HCEC 1CT (cell line): ENCODE measurements at places on chromosomes 11 and 22.

DNA sequence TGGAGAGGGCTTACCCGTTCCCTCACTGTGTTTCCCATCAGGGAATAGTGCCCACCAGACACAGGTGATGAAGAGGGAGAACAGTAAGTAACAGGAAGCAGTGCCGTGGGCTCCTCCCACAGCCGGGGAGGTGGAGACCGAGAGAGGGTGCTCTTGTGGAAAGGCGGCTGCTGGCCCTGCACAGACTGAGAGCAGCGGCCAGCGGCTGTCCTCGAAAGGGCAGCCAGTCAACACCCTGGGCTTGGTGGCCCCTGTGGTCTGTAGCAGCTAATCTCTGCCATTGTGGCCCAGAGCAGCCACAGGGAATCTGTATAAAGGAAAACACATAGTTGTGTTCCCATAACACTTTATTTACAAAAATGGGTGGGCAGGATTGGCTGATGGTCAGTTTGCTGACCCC, 121.9 kb downstream of the TBC1D22A start:
- DNase-seq: no peak

- no peak for DNase-seq
Measured at GRCh38 chr22:29936186-29936585, 53.2 kb downstream of the MTMR3 start.

DNA sequence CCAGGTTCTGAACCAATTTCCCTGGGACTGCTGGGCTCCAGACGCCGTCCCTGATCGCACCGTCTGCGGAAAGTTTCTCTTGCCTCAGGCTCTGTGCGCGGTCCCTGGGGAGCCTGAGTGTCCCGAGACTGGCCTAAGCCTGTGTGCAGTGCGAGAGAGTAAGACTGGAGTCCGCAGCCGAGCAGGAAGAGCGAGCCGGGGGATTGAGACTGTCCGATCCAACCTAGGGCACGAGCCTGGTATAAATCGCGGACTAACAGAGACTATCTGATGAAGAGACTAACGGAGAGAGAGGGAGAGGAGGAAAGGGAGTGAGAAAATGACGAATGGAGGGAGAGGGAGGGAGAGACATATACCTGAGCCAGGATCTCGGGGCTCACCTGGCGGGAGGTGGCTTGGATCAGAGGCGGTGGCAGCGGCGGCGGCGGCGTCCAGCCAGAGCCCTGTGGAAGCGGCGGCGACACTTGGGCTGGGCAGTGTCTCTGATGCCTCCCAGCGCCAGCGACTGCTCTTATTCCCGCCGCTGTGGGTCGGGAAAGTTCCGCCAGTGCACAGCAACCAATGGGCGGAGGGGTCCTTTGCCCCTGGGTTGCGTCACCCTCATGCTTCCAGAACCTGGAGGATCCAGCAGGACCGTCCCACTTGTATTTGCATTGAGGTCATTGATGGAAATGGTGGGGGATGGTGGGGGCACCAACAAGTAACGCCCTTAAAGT, at the start of gene CALCA:
Gene CALCA (minus strand): TSS at position 487 of the 716 bp plus-strand sequence. CDS start 1,159 bp downstream, outside the sequence.
- no peak for DNase-seq

- DNase-seq: no peak
Measured at GRCh38 chr22:17984114-17984513, 40.2 kb downstream of the MICAL3 start.

GRCh38 chr11:109423466-109424190, 1.6 kb downstream of the C11orf87 start:
- DNase-seq: no peak

DNA sequence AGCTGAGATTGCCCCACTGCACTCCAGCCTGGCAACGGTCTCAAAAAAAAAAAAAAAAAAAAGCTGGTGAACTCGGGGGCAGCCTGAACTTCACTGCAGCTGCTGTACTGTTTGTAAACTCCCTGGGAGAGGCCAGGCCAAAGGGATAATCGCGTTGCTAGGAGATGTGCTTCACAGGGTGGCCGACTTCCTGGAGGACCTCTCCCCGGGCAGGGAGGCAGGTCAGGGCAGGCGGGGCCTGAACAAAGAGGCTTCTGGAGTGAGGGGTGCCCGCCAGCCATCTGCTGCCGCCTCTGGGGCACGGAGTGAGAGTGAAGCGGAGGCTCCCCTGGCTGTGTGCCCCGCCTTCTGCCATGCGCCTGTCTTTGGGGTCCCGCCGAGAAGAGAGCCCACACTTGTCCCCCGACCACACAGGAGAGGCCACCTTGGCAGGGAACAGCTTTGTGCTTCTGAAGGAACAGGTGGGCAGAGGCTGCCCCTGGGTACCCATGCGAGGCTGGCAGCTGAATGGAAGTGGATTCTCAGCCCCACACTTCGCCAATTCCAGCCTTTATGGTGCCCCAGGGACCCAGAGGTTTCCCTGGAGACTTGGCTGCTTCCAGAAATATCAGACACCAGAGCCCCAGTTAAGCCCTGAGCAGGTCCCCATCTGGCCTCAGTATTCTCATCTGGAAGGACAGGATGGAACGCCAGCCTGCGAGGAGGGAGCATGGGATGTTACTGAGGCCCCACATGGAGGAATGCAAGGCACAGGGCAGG, 29.6 kb downstream of the TMEM184B start:
- no peak for DNase-seq

DNA sequence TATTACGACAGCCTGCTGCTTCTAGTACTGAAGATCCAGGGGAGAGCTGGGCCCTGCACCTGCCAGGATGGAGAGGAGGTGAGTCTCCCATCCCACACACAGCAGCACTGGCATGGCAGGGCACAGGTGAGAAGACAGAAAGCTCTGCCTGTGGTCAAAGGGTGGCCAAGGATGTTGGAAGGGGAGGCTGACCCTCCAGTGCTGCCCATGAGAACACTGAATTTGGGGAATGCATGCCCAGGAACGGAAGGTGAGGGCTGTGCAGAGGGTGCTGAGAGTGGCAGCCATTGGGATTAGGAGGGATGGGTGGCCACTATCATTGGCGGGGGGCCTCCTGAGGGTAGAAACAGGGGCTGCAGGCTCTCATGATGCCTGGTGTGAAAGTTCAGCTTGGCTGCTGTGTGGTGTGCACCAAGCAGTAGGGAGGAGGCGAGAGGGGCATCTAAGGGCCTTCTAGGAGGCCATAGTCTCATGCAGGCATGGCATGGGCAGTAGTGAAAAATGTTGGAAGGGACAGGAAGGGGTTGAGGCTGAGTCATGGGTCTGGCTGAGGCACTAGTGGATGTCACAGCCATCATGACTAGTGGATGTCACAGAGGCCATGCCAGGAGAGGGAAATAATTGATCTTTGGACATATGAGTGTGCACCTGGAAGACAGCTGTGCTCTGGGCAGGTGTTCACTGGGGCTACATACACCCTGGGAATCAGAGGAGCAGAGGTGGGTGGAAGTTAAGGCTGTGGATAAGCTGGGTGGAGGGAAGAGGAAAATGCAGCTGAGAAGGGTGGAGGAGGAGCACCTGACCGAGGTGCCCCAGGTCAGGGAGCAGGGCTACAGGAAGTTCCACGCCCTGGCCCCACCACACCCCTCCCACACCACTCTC, 2.5 kb upstream of the LRRC74B start:
- DNase-seq: no peak

DNA sequence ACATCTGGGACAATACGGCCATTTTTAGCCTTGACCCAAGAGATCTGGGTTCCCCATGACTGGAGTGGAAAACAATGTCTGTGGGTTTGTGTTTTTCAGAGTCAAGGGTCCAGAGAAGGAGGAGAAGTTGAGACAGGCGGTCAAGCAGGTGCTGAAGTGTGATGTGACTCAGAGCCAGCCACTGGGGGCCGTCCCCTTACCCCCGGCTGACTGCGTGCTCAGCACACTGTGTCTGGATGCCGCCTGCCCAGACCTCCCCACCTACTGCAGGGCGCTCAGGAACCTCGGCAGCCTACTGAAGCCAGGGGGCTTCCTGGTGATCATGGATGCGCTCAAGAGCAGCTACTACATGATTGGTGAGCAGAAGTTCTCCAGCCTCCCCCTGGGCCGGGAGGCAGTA, 15.7 kb downstream of the NNMT start:
- no peak for DNase-seq

GRCh38 chr11:114705280-114706024, 27.1 kb downstream of the NXPE2 start:
- DNase-seq: no peak

- DNase-seq: no peak
Measured at GRCh38 chr22:50226875-50227165, 18.0 kb downstream of the TUBGCP6 start.

GRCh38 chr11:120168108-120168959, 30.4 kb upstream of the TRIM29 start:
- no peak for DNase-seq

GRCh38 chr11:31247321-31247720, 122.2 kb downstream of the DCDC1 start:
- DNase-seq: no peak

- DNase-seq: no peak
Measured at GRCh38 chr11:130881475-130882137, 34.7 kb downstream of the SNX19 start.

DNA sequence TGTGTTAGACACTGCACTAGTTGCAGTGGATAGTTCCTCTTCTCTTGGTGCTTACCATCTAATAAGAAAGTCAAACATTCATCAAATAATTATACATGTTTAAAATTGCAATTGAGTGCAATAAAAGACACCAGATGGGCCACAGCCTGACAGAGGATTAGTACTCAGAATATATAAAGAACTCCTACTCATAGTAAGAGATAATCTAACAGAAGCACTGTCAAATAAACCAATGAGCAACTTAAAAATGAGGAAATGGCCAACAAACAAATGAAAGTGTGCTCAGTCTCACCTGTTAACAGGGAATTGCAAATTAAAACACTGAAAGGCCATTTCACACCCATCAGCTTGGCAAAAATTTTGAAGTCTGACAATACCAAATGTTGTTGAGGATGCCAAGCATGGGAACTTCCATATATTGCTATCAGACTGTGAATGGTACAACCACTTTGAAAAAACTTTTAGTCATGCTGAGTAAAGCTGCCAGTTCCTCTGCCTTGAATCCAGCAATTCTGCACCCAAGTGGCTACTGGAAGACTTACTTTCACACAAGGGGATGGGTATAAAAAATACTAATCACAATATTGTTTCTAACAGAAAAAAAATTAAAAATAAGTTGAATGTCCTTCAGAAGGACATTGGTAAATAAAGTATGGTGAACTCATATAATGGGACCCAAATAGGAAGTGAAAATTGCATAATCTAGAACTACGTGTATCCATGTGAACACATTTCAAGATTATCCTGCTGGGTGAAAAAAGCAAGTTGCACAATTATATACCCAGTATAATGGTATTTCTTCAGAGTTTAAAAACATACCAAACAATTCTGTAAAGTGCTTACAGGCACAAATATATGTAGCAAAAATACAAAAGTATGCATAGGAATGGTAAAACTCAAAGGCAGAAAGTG, 41.4 kb upstream of the CREB3L1 start:
- DNase-seq: peak; percentile 30

DNA sequence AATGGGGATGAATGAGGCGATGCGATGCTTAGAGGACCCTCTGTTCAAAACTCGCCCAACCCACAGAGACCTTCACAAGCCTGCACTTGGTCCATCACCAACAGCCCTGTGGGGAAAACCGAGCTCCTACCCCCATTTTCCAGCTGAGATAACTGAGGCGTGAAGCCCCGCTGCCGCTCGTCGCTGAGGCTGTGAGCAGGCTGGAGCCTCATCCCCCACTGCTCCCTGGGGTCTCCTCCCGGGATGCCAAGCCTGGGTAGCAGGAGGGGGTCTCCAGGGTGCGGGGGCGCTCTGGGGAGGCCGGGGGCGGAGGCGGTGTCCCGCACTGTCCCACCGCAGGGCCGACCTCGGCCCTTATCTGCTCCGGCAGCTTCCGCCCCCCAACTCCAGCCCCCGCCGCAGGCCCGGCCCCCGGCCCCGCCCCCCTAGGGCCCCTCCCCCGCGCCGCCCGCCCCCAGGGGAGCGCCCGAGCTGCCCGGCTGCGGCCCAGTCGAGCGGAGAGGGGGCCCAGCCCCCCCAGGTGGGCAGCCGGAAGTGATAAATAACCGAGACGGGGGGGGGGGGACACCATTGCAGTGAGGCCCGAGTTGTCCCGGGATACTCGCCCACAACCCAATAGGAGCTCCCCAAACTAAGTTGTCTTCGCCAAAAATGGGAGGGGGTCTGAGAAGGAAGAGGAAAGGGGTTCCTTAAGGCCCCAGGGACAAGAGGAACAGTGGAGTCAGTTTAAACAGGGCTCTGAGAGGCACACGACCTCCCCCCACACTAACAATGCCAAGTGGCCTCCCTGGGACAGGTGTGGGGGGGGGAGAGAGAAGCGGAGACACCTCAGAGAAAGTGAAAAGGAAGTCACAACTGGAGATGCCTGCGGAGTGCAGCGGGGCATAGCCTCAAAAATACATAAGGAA, 8.3 kb upstream of the SLC39A13 start:
- no peak for DNase-seq

DNA sequence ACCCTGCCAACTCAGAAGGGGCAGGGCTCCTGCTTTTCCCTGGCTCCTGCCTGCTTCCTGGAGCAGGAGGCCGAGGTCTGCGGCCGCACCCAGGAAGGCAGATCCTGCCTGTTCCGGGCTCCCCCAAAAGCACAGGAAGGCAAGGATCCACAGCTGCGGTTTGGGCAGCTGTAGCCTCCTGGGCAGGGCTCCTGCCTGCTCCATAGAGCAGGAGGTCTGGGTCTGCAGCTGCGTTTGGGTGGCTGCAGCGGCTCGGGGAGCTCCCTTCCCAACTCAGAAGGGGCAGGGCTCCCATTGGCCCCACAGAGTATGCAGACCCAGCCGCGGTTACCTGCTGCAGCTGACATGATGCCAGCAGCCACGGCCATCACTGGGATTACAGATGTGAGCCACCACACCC, 5.5 kb downstream of the UPK2 start:
- DNase-seq: no peak

DNA sequence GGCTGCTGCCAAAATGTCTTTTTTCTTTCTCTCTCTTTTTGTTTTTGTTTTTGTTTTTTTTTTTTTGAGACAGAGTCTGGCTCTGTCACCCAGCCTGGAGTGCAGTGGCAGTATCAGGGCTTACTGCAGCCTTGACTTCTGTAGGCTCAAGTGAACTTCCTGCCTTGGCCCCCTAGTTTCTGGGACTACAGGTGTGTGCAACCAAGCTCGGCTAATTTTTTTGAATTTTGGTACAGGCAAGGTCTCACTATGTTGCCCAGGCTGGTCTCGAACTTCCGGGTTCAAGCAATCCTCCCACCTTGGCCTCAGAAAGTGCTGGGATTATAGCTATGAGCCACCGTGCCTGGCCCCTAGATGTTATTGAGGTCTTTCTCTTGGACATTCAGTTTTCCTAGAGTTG, 2.2 kb upstream of the DDX10 start:
- no peak for DNase-seq

- no peak for DNase-seq
Measured at GRCh38 chr11:47396049-47396320, 12.4 kb upstream of the SLC39A13 start.

DNA sequence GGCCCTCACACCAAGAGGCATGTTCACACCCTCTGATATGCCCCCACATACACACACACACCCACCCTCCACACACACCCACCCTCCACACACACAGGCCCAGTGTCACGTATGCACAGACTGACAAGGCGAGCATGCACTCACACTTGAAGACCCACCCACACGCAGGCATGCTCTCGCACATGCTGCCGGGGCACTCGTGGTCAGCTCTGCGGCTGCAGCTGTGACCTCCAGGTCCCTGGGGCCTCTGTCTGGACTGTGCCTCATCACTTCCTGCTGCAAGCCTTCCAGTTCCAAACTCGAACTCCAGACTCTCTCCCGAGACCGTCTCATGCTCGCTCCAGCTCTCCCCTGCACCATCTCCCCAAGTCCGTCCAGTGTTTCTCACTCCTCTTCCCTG, 9.5 kb downstream of the DCHS1 start:
- peak; percentile 93 for DNase-seq
